ENCODE measurements at places on chromosomes 13 and 19. TPM values are rescaled to one million over a fixed set of nuclear protein-coding genes. Genes with fewer than 3 reads are reported as not detected.

Gene FUT2
- total RNA-seq = 10.7 TPM

GRCh38 chr19:49862391-49863253, 4.8 kb downstream of the PNKP start:
- DNase-seq = no peak

DNA sequence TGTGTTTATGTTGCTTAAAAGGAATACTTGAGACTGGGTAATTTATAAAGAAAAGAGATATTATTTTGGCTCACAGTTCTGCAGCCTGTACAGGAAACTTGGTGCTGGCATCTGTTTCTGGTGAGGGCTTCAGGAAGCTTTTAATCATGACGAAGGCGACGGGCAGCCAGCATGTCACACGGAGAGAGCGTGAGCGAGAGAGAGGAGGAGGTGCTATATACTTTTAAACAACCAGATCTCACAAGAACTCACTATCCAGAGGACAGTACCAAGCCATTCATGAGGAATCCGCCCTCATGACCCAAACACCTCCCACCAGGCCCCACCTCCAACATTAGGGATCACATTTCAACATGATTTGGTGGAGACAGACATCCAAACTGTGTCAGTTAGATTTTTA, 163.4 kb upstream of the TSC22D1 start:
- no peak for DNase-seq

GRCh38 chr19:43759515-43759914, 4.8 kb upstream of the SMG9 start:
- no peak for DNase-seq

DNA sequence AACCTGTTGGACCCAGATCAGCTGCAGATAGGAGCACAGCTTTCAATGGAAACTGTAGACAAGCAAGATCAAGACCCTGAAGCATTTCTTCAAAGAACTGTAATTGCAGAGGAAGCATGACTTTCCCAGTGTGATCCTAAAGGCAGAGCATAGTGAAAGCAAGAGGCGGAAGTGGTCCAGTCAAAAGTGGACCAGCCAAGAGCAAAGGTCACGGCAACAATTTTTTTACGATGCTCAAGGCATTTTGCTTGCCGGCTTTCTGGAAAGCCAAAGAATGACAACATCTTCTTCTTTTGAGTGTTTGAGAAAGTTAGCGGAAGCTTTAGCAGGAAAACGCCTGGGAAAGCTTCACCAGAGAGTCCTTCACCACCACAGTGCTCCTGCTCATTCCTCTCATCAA, 111.6 kb downstream of the RNF17 start:
- no peak for DNase-seq

Gene SYNGR4
- total RNA-seq = not detected

DNA sequence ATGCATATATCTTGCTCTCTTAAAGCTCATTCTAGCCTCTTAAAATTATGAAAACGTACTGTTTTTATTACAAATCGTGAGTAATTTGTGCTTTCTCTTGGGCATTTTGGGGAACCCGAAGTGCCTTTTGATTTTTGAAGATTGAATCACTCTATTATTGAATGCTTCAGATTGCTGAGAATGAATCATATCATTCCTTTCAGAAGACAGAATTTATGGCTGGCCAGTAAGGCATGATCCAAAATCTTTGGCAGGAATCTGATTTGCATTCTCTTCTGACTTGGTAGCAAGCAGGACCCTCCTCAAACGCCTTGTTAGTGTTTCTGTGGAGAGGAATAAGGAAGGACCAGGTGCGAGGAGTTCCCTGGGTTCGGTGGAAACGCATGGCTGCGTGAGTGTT, 49.5 kb downstream of the STARD13 start:
- no peak for DNase-seq

DNA sequence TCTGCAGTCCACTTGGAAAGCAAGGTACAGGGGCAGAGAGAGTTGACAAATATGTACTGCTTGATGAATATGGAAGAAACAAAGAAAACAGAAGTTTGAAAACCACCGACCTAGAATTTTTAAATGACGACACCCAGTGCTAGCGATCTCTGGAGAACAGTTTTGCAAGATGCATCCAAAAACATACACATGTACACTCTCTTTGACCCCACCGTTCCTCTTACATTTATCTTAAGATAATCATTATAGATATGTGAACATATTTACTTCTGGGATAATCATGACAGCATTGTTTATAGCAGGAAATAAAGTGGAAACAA, 40.8 kb upstream of the IGSF23 start:
- DNase-seq = no peak

- no peak for DNase-seq
Measured at GRCh38 chr13:30787738-30788525, 52.6 kb downstream of the ALOX5AP start.

GRCh38 chr19:18814063-18814462, 17.7 kb upstream of the UPF1 start:
- DNase-seq = no peak

- DNase-seq = no peak
Measured at GRCh38 chr13:23763318-23763717, 125.9 kb downstream of the MIPEP start.

Gene ZNF709
- 3.1 TPM for total RNA-seq

All from lower leg skin (tissue), 4 donors.